ENCODE measurements at places on chromosomes 4 and X.

- peak; percentile 13 for DNase-seq
Measured at GRCh38 chrX:13081395-13082205, 37.2 kb upstream of the FAM9C start.

GRCh38 chrX:42237956-42238355 is 314.6 kb upstream of the CASK start:
- no peak for DNase-seq

GRCh38 chrX:30883138-30883537 is 5.9 kb downstream of the TAB3 start:
- DNase-seq, result no peak

- no peak for DNase-seq
Measured at GRCh38 chrX:78643874-78644273, 15.3 kb downstream of the RTL3 start.

GRCh38 chr4:112895811-112896608 is 153.4 kb upstream of the ANK2 start:
- DNase-seq, result no peak

- DNase-seq, result no peak
Measured at GRCh38 chr4:167428156-167428555, 193.9 kb upstream of the SPOCK3 start.

GRCh38 chr4:74619931-74620702 is 174.2 kb downstream of the BTC start:
- DNase-seq, result peak; percentile 66

- peak; percentile 20 for DNase-seq
Measured at GRCh38 chr4:41693629-41694028, 54.9 kb downstream of the PHOX2B start.

DNA sequence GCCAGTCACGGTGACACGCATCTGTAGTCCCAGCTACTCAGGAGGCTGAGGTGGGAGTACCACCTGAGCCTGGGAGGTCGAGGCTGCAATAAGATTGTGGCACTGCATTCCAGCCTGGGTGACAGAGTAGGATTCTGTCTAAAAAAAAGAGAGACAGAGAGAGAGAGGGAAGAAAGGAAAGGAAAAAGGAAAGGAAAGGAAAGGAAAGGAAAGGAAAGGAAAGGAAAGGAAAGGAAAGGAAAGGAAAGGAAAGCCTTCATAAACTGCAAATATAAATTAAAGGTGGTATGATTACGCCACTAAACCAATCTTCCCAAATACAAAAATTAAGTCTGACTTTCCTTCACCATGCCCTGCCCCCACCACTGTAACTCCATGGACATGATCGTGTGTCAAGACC is 259.3 kb upstream of the GATB start:
- no peak for DNase-seq

DNA sequence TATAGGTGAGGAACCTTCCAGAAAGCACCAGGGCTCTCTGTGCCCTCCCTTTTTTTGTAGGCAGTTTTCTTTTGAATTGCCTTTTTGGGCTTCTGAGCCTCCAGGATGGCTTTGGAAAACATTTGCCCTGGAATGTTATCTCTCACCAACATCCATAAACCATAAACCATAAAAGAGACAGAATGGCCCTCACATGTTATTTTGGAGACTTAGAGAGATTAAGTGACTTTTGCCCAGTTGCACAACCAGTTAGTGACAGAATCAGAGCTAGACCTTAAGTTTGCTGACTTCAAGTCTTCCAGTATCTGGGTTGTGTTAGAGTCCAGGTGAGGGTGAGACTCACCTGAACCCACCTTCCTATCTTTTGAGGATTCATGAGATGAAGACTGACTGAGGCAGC is 153.0 kb upstream of the STX18 start:
- no peak for DNase-seq

DNA sequence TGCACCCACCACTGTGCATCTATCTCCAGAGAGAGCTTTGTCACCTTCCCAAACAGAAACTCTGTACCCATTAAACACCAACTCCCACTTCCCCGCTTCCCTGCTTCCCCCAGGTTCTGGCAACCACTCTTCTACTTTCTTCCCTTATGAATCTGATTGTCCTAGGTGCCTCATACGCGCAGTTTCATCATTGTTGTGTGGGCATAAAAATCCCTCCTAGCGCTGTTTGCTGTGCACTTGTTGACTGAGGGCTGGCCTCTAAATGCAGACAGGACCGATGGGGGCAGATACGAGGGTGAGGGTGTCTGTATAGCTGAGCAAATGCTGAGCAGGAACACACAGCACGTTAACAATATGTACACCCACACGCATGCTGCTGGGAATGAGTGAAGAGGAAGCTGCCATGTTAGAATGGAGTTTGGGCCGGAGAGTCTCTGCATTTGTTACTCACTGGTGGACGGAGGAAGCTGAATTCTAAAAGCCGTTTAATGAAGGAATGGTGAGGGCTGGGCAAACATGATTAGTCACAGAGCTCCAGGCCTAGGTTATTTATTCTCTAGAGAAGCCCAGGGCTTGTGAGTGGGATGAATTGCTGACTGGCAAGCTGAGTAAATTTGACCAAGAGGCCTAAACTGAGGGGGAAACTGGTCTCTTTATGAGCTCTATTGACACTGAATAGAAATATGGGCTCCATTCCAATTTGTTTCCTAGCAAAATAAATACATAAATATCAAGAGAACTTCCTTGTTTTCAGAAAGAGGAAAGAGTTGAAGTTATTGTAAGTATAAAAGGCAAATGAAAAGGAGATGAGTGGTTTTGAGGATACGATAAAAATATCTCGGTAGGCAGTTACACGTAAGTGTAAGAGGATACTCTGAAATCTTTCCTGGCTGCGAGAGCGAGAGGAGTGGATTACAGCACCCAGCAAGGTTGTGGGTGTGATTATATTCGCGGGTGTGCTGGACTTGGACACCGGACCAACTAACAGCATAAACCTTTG is 95.9 kb upstream of the RPS6KA3 start:
- no peak for DNase-seq

DNA sequence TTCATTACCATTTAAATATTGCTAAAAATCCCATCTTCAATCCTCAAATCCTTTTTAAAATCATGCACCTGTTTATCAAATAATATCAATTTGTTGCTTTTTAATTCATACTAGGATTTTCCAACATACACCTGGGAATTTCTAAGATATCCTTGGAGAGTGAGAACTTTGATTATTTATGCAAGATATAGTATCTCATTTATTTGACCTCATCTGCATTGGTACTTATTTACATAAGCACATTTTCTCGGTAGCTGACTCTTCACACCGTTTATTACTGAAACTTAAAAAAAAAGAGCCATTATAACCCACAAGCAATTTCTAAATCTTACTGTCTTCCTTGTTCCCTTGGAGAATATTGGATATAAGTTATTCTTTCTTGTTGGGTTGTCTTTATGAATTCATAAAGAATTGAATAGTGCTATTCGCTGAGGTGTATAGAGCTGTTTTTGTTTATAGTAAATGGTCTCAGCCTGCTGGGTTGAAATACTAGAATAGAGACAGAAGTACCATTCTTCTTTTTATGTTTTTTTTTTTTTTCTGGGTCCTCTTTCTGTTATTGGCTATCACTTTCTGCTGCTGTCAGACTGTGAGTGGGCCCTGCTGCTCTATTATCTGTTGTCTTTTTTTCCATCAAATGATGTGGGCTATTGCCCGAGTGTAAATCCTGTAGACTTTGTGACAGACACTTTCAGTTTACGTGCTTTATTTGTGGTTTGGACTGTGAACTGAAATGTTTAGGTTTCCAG is 2.9 kb downstream of the UGT8 start:
- no peak for DNase-seq

GRCh38 chr4:149521611-149522425 is 293.8 kb downstream of the IQCM start:
- DNase-seq, result no peak

DNA sequence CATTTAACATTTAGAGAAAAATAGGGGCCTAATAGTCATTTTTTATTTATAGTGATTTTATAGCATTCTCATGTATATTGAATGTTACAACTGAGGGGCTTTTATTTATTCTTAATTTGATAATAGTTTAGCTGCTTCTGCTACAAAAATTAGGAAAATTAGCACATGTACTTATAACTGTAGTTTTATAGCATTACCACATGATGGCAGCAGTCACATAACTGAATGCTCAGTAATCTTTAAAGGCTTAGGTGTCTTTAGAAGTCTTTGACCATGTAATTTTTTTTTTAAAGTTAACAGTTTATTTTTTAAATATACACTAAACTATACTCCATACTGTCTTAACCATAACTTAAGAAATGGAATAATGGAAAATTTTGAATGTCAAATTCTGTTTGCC is 136.6 kb downstream of the STAG2 start:
- DNase-seq, result peak; percentile 47

DNA sequence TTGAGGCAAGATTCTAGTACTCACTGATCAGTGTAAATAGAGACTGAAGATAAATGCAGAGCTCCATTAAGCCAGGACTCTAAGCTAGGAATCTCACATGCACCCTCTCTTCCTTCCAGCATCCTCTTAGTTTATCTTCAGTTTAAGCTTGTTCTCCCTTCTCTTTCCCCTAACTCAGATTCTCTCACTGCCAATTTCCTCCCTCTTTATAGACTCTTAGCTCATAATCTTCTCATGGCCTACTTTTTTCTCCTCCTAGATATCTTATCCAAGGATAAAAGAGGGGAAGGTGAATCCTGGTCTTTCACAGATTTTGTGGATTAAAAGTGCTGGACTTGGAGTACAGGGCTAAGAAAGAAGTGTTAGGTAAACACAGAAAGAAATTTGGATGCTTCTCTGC is 108.9 kb upstream of the TENM3 start:
- no peak for DNase-seq

DNA sequence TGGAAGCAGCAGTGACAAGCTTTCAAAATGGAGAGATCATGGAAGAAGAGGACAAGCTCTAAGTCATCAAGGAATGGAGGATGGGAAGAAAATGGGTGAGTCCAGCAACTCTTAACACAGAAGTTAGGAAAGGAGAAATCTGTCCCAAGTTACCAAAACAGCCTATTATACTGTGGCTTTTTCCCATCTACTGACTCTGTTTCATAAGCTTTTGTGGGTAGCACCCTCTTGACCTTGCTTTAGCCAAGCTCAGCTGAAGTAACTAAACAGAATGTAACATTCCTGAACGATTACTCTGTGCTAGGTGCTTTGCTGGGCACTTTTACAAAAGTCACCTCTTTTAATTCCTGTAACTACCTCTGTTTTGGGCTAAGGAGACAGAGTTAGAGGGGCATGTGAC is 54.9 kb downstream of the MAP7D2 start:
- DNase-seq, result no peak

- DNase-seq, result no peak
Measured at GRCh38 chr4:75612306-75612705, 18.0 kb downstream of the CDKL2 start.

DNA sequence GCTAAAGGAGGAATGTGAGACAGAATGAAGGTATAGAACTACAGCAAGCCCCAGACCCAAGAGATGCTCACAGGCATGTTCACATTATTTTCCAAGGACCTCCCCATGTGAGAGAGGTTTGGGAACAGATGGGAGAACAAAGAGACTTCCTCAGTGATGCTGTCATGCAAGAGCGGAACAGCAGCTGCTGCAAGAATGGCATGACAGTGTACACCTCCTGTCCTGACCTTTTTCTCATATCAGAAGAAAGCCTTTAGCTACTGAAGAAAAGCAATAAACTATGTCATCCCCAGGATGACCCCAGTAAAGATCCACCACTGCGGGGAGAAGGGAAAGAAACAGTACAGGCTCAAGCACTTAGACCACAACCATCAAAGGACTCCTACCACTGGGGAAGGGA is 7.2 kb downstream of the PRDM5 start:
- DNase-seq, result no peak

- no peak for DNase-seq
Measured at GRCh38 chrX:15909605-15910004, 55.0 kb upstream of the AP1S2 start.

GRCh38 chrX:63354484-63354883 is 3.4 kb upstream of the SPIN4 start:
- DNase-seq, result peak; percentile 26

- no peak for DNase-seq
Measured at GRCh38 chr4:57064811-57065711, 45.1 kb downstream of the IGFBP7 start.

GRCh38 chrX:151711787-151712186 is 4.0 kb upstream of the FATE1 start:
- DNase-seq, result no peak

GRCh38 chr4:130349745-130350144 is 1253.8 kb downstream of the C4orf33 start:
- no peak for DNase-seq

GRCh38 chr4:182318256-182318655 is 75.1 kb downstream of the TENM3 start:
- no peak for DNase-seq

GRCh38 chr4:108171339-108172230 is 2.9 kb upstream of the LEF1 start:
- DNase-seq, result peak; percentile 24

- no peak for DNase-seq
Measured at GRCh38 chr4:73895201-73896175, 26.3 kb downstream of the CXCL1 start.

DNA sequence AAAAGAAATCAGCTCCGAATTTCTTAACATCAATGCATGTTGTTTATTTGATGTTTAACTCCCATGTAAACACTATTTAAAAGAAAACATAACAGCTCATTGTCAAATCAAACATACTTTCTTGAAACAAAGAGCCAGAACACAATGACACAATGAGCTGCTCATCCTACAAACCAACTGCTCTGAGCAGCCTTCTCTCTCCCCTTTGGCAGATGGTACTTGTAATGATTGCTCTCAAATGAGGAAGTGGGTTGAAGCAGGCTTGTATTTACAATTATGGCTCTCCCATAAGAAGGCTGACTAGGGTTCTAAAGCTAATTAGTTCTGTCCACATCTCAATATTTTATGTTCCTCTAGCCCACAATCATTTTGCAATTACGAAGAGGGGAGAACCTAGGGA is 637.8 kb upstream of the ADGRL3 start:
- no peak for DNase-seq

DNA sequence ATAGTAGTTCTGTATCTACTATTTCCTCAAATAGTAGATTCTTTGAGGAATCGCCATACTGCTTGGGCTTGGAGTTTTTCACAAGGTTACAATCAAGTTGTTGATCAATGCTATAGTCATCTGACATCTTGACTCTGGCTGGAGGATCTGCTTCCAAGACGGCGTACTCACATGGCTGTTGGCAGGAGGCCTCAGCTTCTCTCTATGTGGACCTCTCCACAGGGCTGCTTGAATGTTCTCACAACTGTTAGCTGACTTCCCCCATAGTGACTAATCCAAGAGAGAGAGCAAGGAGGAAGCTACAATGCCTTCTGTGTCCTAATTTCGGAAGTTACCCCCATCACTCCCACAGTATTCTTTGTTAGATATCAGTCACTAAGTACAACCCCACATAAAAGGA is 10.3 kb downstream of the EGFL6 start:
- DNase-seq, result no peak

- no peak for DNase-seq
Measured at GRCh38 chr4:145885666-145886065, 53.0 kb downstream of the ZNF827 start.

Measured in hematopoietic multipotent progenitor cell treated with erythropoietin and hydrocortisone succinate and interleukin-3 and kit ligand, for 8 days (in vitro differentiated cells).